ENCODE measurements at places on chromosomes 2 and 18. TPM values are rescaled to one million over a fixed set of nuclear protein-coding genes. Genes with fewer than 3 reads are reported as not detected.

The SLC16A14 gene
- 0.33 TPM for total RNA-seq

GRCh38 chr18:78146136-78147085, 833.2 kb upstream of the SALL3 start:
- no peak for DNase-seq

DNA sequence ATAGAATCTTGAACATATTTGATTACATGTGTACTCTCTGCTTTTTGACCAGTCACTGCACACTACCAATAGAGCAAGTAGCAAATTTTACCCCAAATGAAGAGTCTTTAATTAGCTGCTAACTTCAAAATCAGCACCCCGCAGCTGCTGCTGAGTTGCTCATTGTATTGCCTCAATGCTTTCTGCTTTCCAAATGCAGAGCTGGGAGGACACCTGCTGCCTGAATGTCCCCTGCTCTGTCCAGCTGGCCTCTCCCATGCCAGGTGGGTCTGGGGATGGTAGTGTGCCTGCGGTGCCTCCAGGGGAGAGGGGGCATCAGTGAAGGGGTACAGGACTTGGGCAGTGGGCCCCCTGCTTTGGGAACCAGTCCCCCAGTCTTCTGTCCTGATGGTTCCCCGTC, 184.8 kb downstream of the PRKCE start:
- no peak for DNase-seq

- DNase-seq = no peak
Measured at GRCh38 chr2:9331704-9332103, 91.6 kb downstream of the ITGB1BP1 start.

The ALK gene
- total RNA-seq = not detected

DNA sequence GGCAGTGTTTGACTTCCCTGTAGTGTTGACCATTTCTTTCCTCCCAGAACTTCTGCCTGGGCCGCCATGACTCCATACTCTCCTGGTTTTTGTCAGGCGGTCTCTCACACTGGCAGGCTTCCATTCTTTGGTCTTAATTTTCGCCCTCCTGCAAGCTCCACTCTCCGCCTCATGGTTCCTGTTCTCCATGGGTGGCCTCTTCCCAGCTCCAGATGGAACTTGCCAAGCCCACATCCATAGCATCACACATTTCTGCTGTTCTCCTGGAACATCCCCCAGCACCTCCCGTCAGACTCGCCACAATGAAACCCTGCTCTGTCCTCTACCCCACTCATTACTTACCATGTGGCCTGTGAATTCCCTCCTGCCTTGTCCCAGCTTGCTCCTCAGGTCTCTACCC, 896 bp upstream of the AFF3 start:
- no peak for DNase-seq

The CD8B gene
- 50.8 TPM for total RNA-seq

The UGT1A10 gene
- total RNA-seq = not detected

DNA sequence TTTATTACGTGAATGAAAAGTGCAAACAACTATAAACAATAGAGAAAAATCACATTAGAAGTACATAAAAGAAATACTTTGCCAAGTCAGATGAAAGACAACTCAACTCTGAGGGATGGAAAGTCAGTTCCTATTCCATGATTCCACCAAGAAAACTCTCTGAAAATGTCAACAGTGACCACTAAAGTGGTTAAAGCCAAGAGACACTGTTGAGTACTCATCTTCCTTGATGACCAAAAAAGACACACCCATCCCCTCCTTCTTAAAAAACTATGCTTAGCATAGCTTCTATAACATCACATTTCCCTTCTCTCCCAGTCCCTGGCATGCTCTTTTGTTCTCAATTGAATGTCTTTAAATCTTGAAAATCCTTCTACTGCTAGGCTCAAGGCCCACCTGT, 160.0 kb downstream of the TCF4 start:
- no peak for DNase-seq

DNA sequence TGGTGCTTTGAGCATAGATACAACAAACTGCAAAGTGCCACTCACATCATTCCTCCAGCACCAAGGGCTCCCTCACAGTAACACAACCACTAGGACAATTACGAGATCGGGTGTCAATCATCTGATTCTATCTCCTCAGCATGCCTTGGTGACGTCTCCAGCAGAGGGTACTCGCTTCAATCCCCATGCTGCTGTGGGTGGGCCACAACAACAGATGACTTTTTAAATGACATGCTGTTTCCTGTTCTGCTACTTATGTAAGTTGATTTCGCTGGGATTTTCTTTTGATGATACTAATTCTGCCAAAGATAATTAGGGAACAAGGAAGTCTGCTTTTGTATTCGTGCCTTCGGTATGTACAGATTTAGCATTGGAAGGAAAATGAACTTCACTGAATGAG, 1113.0 kb downstream of the BCL11A start:
- no peak for DNase-seq

DNA sequence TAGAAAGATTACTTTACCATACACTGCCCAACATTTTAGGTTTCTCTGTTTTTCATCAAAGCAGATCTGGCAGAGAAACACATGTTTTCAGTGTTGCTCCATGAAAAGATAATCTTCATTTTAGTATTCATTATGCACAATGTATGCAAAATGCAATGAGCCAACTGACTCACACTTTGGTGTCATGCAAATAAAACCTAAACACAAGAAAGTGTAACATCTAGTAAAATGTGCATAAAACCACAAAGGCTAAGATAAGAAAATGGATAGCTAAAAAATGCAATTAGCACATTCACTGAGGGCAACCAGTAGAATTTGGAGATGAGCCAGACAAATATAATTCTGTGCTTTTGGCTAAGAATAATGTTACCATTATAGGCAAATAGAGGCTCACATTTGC, 203.5 kb upstream of the UBE2E3 start:
- DNase-seq = no peak

The CD226 gene
- 57.4 TPM for total RNA-seq

The SPATA3 gene
- not detected for total RNA-seq

- DNase-seq = no peak
Measured at GRCh38 chr2:120424274-120424796, 78.4 kb downstream of the INHBB start.
